ENCODE measurements at places on chromosomes 1 and 21.

DNA sequence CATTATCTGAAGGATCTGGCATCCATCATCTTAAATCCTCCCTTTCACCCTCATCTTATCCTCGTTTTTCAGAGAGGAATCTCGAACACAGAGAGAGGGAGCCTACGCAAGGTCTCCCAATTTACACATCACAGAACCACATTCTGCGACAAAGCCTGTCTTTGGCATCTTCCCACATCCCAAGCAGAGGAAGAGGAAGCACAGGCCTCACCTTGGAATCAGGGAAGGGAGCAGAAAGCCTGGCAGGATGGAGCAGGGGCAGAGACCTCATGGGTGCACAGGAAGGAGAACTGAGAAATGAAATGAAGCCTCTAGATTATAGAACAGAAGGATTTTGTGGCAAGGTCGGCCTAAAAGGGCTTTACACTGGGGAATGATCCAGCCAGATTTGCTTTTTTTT, 5.8 kb downstream of the ABCB10 start:
- no peak for DNase-seq

- no peak for DNase-seq
These were observed 104.4 kb downstream of the PHTF1 start for GRCh38 chr1:113654883-113655282.

- DNase-seq, result no peak
These were observed 417.9 kb downstream of the PTBP2 start for GRCh38 chr1:97139512-97139911.

- no peak for DNase-seq
These were observed 73.5 kb downstream of the OSBPL9 start for GRCh38 chr1:51690285-51690961.

DNA sequence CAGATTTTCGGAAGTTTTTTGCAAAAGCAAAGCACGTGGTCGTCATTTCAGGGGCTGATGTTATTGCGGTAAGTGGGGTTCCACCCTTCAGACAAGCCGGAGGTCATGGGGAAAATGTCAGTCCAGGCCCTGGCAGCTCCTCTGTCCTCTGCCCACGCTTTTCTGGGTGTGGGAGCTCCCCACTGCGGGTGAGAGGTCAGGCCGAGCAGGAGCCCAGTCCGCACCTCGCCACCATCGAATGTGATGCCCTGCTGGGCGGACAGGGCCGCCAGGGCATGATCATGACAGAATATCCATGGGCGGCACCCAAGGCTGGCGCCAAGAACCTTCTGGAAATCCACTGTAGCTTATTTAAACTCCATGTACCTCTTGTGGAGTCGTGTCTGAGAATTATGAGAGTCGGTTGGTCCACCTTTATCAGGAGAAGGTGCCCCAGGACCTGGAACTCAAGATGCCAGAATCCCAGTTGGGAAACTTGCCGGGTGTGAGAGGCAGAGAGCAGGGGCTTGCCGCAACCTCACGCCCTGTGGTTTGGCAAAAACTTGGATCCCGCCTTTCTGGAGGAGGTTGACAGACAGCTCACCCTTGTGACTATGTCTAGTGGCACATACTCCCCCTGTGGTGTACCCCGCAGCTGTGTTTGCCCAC, 6.9 kb downstream of the DIRAS3 start:
- no peak for DNase-seq
